ENCODE measurements at places on chromosomes 6 and 20.

- no peak for DNase-seq
Measured at GRCh38 chr6:89834884-89835792, 5.5 kb downstream of the CASP8AP2 start.

GRCh38 chr20:60144404-60144803 lies 186.2 kb downstream of the CDH26 start:
- no peak for DNase-seq

GRCh38 chr6:156602066-156602385 lies 175.2 kb upstream of the ARID1B start:
- no peak for DNase-seq

- no peak for DNase-seq
Measured at GRCh38 chr6:111080698-111081097, 6.6 kb upstream of the SLC16A10 start.

GRCh38 chr6:92495242-92495641 lies 924.1 kb downstream of the EPHA7 start:
- DNase-seq, result no peak
